ENCODE measurements at places on chromosomes 5 and 9.

DNA sequence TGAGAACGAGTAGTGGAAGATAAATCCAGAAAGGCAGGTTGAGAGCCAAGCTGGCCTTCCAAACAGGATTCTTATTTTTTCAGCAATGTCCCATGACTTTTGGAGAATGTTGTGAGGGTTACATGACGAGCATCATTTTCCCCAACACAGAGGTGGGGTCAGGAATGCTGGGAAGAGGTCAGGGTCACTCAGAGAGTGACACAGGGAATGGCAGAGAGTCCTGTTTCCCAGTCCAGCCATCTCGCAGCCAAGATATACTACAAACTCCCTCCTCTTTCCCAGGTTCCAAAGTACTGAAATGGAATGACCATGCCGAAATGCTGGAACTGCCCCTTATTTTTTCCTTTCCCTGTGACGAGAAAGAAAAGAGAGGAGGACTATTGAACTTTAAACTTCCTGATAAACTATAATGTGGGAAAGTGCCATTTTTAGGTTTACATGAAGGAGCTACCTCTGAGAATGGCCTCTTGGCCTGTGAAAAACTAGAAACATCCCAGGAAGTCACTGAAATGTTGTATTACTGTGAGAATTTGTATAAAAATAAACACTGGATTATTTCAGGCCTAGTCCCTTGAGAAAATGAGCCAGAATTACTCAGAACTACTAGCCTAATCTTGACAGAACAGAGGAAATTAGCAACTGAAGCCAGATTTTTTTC lies 420.4 kb downstream of the CETN3 start:
- no peak for DNase-seq

- no peak for DNase-seq
Measured at GRCh38 chr9:26346942-26347477, 545.6 kb downstream of the CAAP1 start.

GRCh38 chr5:180466316-180466715 lies 27.9 kb upstream of the CNOT6 start:
- no peak for DNase-seq

GRCh38 chr9:75930730-75931321 lies 40.4 kb downstream of the PCSK5 start:
- no peak for DNase-seq

DNA sequence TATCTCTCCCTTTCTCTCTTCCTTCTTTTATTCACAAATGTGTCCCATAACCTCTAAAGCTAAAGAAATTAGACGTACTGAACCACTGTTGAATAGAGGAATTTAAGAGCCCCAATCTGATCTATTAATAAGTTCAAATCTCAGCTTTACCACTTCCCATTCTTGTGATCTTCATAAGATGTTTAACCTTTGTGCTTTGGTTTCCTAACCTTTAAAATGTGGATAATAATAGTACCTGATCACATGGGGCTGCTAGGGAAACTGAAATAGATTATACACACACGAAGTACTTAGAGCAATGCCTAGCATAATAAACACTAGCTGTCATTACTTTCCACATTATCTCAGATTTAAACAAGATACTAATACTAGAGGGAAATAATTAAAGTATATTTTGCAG lies 324.3 kb upstream of the SEMA6A start:
- DNase-seq, result no peak

- DNase-seq, result no peak
Measured at GRCh38 chr9:134652291-134653225, 11.0 kb downstream of the COL5A1 start.

DNA sequence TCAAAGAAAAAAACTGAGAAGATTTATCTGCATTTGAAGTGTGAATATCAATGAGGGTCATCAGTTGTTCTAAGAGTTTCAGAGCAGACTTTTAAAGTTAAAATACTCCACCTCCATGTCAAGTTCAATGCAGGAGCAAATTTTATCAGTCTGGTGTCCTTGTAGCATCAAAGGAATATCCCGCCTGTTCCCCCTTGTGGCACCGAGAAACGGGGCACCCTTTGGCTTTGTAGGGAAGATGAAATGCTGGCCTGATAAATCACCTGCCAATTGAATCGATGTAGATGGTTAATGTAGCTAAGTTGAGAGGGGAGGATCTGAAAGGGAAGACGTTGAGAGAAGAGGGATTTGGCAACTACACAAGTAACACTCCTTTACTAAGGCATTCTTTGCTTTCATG lies 714.5 kb downstream of the EFNA5 start:
- no peak for DNase-seq

DNA sequence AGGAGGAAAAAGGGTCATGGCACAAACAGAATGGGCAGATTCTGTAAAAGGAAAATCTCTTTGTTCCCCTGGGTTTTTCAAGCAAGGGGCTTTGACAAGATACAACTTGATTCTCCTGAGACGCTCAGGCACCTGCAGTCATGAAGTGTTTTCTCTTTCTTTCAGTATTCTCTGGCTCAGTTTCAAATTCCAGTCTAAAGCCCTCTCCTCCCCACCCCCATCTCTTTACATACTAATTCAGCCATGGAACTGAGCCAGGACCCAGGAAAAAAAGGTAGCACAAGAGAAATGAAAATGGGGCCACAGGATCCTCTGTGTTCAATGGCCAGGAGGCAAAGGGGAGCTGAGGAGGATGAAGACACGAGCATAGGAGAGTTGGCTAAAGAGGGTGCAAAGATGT lies 408.4 kb downstream of the SPOCK1 start:
- DNase-seq, result no peak

DNA sequence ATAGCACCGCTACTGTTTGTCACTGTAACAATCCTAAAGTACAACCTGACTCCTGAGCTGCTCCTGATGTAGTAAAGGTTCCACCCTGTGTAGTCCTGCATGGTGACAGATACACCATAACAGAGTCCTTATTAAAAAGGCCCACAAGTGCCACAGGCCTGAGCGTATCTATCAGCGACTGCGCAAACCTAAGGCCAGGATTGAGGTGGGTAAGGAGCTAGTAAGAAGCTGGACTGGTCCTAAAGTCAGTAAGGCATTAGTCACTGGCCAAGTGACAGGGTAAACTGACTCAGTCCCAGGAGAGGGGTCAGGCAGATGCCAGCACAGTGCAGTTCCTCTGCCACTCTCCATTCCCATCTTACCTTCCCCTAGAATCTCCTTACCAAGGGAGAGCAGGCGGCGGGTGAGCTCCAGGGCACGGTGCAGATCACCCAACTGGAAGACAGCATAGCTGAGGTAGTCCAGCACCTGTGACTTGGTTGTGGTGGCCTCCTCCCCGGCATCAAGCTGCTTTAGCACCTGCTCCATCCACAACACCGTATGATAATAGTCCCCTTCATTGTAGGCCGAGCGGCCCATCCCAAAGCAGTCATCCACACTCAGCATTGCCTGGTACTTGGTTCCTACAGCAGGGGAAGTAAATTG lies 17.6 kb downstream of the P4HA2 start:
- DNase-seq, result no peak

DNA sequence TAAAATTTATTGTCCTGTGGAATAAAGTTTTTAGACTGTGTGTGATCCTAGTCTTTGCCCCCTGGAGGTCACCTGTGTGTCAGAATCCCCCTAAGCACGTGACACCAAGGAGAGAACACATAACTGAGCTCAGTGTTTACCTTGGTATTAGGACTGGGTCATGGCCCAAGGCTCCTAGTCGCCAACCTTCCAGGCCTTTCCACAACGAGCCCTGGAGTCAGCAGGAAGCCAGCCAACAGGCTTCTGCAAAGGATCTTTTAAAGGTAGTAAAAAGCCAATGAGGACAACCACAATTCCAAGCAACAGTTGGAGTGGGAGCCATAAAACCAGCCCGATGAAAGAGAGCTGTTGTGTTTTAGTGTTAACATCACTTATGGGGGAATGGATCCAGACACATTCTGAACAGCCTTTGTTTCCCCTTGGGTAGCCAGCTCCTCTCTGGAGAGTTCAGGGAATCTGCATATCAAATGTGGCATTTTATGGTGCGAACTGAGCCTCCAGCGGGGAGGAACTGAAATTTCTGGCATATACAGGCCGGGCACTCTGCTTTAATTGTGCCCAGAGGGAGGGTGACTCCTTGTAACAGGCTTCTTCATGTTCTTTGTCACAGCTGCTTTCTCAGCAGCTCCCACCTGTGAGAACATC lies 239.9 kb downstream of the FSTL4 start:
- DNase-seq, result no peak

- DNase-seq, result peak; percentile 34
Measured at GRCh38 chr9:36748322-36748899, 175.7 kb downstream of the MELK start.

DNA sequence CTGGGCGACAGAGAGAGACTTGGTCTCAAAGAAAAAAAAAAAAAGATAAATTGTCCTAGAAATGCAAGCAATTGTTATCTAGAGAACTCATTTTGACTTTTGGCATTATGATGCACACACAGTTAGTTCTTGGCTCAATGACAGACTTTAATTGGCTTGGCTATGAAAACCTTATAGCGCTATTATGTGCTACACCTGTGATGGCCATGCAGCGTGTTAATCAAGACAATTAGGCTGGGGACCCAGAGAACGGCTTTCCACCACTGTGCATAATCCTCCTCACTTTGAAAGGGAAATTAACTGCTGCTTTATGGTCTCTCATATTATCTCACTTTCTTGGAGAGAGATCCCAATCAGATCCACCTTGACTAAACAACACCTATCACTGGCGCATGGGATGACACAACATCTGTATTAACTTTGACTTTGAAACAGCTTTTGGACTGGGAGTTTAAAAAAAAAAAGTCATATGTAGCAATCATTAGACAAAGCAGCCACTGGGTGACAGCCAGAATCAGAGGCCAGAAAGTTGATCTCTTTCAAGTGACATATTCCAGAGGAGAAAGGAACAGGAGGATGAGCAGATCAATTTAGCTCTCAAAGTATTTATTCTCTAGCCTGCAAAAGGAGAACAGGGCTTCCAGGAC lies 132.5 kb downstream of the PPP2R2B start:
- no peak for DNase-seq

DNA sequence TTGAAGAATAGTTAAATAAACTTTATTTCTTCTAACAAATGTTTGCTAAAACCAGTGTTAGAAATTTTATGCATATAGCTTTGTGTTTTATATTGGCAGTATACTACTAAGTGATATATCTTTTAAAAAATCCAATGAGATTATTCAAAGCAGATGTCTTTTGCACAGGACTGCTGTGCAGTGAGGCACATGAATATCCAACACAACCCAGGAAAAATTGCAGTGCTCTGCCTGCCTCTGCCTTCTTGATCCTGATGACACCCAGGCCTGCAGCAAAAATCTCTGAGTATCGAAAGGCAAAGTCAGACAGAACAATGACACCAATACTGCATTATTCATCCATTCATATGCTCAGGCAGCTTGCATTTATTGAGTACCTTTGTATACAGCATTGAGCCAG lies 1076.5 kb upstream of the ARRDC3 start:
- no peak for DNase-seq

GRCh38 chr5:101626572-101626971 lies 669.5 kb downstream of the SLCO4C1 start:
- no peak for DNase-seq

DNA sequence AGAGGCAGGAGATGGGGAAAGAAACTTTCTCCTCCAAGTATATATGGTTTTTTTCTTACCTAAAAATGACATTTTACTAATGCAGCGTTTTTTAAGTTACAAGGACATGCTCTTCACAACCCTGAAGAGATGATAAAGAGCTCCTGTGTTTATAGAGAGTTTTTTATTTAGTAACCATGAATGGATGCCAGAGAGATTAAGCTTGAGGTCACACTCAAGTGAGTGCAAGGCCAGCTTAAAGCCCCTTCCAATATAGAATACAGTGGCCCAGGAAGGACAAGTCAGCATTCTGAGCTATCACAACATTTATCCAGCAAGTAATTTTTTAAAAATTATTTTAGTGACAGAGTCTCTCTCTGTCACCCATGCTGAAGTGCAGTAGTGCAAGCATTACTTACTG lies 6.7 kb upstream of the HAVCR2 start:
- DNase-seq, result no peak

DNA sequence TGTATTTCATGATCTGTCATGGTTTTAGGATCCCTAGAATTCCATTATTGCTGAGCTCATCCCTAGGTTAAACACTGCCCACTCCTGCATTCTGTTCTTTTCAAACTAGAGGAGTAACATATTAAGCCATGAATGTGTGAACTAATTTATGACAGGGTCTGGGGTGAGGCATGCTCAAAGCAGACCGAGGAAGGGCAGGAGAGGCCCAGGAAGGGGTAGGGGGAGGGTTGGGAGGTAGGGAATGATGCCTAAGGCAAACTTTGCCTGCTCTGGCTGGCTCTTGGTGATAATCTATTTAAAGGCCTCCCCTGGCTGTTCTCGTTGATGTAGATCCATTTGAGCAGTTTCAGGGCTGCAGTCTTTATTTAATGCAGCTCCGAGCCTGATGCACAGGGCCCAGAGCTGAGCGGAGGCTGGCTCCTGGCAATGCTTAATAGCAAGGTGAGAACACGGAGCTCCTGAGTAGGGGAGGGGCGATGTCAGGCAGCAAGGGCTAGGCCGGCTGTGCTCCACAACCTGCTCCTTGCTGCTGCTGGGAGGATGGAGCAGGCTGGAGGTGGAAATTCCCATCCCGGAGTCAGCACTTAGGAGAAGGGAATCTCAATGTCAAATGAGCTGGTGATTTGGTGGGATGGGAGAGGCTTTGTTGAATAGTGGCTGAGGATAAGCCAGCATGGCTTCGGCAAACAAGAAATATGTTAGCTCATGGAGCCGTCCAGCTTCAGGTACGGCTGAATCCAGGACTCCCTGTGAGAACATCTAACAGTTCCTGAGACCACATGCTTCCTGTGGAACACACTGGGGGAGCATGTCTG lies 73.2 kb upstream of the UNC5A start:
- DNase-seq, result no peak

DNA sequence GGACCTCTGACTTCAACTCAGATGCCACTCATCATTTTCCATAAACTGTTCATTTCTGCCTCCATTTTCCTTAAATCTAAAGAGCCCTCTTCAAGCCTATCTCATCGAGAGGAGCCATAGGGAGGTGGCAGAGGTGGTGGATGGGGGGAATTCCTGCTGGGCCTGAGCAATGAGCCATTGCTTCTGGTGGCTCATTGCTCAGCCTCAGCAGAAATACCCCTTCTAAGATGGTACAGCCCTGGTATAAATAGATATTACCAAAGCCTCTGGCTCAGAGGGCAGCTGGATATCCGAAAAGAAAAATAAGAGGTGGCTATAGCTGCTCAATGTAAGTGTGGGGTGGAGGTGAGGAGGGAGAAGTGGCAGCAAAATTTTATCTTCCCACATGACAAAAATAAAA lies 313.5 kb downstream of the CAAP1 start:
- no peak for DNase-seq

- no peak for DNase-seq
Measured at GRCh38 chr5:8576178-8576577, 707.2 kb downstream of the MTRR start.

DNA sequence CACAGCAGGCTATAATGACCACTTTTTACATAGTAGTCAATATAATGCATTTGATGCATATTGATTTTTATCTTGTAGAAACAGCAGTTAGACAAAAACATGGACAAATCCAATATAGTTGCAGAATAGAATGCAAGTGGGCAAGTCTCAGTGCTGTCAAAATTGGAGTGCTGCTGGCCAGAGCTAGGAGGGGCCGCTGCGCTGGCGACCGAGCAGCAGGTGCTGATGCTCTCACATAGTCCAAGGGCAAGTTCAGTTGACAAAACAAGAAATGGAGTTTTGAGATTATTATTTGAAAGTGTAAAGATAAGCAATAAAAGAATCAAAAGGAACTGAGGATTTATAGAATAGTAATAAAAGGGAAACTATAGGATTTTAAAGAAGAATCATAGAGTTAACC lies 60.6 kb upstream of the CDK20 start:
- no peak for DNase-seq

GRCh38 chr9:133426011-133426410 lies 3.8 kb downstream of the ADAMTS13 start:
- DNase-seq, result no peak

GRCh38 chr9:110056062-110056461 lies 151.9 kb downstream of the C9orf152 start:
- DNase-seq, result no peak

- DNase-seq, result no peak
Measured at GRCh38 chr9:98172604-98173003, 19.8 kb downstream of the CORO2A start.
